ENCODE measurements at places on chromosomes 12 and 14.

DNA sequence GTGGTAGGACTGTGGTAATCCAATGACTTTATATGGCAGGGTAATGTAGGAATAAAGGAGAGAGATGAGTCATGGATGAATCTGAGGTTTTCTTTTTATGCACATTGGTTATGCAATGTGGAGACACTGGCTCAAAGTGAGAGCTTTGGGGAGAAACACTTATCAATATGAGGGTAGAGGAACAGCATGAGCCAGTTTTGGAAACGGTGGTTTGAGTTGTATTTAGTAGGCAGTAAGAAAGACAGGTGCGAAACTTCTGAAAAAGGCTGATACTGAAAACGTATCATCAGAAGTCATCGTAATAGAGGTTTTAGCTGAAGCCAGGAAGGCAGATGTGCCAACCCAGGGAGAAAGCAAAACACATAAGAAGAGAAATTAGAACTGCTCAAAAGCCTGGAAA is 854.8 kb upstream of the SEL1L start:
- no peak for DNase-seq

DNA sequence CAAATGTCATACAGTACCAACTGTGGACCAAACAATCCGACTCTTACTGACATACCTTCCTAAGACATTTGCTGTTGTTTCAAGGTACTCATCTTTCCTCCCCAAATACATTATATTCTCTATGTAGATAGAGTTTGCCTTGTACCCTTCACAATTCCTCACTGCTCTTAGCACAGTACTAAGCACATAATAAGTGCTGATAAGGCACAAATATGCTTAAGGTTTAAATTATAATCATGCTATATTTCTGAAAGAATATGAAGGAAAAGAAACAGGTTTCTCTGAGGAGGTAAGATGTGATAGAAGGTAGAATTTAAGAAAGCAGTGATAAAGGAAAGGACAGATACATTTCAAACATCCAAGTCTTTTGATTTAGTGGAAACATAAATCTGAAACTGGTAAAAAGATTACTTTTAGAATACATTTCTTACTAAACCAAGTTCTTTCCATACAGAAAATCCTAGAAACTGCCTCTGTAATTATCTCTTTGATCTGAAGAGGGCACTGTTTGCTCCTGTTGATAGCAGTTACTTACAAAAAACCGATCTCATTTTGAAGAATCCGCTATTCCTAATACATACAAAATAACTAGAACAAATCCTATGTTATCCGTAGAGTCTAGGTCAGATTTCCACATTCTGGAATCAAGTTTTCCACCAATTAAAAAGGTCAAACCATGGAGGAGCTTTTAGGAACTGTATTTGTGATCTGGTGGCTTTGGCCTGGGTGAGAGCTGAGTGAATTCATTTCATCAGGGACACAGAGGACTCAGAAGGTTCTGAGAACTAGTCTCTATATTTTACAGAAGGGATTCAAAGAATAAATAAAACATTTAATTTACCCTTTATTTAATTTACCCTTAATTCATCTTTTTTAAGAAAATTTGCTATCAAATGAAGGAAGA is 311.9 kb downstream of the DAD1 start:
- DNase-seq = peak; percentile 10

- peak; percentile 67 for DNase-seq
These were observed 20.0 kb upstream of the FICD start for GRCh38 chr12:108495054-108495453.

DNA sequence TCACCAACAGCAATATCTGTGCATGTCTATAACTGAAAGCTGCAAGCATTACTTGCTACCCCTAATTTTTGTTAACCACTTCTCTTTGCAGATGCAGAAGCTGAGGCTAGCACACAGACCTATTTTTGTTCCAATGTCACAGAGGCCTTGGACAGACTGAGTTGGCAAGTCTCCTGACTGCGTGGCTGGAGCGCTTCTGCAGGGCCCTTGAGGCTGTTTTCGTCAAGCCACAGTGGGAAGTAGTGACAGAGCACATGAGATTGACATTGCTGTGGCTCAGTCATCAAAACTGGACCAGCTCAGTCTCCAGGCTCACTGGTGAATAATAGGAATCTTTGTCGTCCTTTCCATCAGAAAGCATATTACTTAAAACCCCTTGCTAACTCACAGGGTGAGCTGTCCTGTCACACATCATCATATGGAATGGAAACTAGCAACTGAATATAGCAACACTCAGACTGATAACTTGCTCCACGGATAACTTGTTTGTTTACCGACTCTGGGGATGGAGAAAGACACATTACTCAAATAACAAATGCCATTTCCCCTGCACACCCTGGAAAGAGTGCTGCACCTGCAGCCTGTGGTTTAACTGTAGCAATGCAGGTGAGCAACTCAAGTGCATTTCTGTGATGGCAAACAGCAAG is 43.6 kb upstream of the DDX11 start:
- peak; percentile 72 for DNase-seq

DNA sequence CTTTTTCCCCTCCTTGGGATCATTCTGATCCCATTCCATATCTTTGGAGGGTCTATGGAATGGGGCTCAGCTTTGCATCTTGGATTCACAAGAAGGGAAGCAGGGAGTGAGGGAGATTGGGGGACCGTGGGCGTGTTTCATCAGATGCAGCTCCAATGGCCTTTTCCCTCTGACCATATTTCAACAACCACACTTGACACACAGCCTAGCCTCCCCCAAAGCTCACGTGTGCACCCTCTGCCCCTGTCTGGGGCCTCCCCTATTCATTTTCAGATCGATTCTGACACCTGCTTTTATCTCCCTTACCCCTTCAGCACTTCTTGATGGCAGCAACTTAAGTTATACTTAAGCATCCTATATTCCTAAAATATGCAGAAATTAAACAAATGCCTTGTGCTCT is 126.6 kb downstream of the CHST11 start:
- peak; percentile 74 for DNase-seq

- DNase-seq = peak; percentile 96
These were observed at the start of gene PXN for GRCh38 chr12:120265473-120266179. Gene PXN, minus strand, starts transcription at chr12:120265730. Its CDS starts 101 bp downstream, at chr12:120265629.

DNA sequence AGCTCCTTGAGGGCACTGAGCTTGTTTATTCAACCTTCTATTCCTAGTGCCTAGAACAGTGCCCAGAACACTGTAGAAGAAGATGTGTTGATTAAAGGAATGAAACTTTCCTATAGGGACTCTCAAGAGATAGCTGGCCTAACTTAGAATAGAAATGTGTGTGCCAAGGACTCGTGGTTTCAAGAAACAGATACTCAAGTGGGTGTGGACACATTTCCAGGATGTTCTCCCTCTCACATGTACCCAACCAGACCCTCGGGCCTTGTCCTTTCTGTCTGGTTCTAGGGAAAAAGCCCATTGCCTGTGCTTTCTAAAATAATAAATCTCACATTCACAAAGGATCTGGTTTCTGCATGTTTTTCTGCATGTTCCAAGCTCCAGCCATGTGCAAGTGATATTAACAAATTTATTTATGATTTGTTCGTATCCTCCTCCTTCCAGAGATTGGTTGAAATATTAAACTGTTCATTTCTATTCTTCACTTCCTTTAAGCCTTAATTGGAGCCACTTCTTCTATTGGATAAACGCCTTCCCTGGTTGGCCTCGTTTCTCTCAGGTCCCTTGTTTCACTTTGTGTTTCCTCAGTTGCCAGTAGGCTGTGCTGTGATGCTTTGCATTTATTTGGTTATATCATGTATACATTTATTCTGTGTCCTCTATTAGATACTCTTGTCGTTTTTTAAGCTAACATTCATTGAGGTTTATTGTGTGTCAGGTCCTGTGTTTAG is 89.8 kb downstream of the CRADD start:
- DNase-seq = peak; percentile 71

DNA sequence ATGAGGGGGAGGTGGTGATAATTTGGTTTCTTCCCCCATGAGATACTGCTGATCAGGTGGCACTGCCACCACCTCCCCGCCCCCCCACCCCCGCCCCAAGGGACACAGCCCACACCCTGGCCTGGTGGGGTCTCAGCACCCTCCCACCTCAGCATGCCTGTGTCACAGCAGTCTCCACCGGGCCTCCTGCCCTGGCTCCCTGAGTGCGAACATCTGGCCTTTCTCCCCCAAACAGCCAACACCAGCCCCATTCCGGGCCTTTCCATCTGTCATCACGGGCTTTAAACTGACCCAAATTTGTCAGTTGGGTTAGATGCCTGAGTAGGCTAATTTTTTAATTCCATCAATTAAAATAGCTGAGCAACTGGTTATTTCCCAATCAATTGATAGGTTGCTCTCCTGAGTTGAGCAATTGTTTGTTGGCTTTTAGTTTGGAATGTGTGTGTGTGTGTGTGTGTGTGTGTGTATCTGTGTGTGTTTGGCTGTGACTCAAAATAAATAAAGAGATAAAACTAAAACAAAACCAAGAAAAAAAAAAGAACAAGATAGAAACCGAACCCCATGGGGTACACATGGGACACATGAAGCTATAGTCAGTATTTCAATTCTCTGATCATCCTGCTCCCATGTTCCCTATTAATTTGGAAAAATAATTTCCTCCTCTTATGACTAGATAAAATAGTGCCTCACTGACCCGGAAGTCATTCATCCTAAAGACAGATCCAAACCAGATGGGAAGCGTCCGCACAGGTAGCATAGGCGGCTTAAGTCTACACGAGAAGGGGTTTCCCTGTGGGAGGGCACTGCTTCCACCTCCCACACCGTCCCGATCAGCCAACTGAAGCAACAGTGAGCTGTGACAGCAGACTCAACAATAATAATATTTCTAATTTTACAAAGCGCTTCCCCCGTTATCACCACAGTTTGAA is 7.4 kb downstream of the SERPINA12 start:
- DNase-seq = no peak

DNA sequence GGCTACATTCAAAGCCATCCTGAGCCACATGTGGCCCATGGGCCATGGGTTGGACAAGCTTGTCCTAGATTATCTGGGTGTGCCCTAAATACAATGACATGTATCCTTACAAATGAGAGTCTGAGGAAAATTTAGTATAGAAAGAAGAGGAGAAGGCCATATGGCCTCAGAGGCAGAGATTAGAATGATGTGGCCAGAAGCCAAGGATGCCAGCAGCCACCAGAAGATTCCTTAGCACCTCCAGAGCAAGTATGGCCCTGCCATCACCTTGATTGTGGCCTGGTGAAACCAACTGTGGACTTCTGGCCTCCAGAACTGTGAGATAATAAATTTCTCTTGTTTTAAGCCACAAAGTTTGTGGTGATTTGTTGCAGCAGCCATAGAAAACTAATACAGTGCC is 436.9 kb downstream of the RGS6 start:
- DNase-seq = no peak

GRCh38 chr14:70645892-70646291 is 4.2 kb downstream of the TTC9 start:
- no peak for DNase-seq

DNA sequence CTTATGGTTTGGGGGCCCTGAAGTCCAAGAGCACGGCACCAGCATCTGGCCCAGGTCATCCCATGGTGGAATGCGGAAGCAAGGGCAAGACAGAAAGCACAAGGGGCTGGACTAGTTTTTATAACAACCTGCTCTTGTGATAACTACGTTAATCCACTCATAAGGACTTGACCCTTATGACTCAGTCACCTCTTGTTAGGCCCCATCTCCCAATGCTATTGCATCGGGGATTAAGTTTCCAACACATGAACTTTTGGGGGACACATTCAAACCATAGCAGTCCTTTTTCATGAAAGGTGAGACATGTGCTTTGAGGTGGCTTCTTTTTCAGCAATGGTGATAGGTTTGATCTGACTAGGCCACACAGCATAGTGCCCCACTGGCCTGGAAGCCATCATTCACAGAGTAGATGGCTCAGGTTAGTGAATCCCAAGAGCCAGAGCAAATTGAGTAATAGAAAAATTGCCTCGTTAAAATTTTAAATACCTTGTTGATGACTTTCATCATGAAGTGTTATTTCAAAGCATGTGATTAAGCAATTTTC is 12.1 kb downstream of the FRMD6 start:
- DNase-seq = no peak

DNA sequence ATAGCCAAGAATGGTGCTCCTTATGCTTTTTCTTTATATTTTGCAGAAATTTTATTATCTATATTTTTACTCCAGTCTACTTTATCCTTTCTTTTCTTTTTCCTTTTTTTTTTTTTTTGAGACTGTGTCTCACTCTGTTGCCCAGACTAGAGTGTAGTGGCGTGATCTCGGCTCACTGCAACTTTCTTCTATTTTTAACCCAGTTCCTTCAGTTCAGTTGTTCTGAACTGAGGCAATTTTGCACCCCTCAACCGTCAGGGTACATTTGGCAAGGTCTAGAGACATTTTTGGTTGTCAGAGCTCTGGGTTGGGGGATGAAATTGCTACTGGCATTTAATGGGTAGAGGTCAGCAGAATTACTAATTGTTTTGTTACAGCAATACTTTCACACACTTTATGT is 75.7 kb downstream of the DIP2B start:
- no peak for DNase-seq

Measured in suppressor macrophage (primary cell).